ENCODE measurements at places on chromosomes 3 and 15. TPM values are rescaled to one million over a fixed set of nuclear protein-coding genes. Genes with fewer than 3 reads are reported as not detected.

Gene GATA2
- total RNA-seq = 5.4 TPM

Gene SOX2
- not detected for total RNA-seq

Gene UQCRC1
- 704 TPM for total RNA-seq

Gene CSPG5
- total RNA-seq = 1.1 TPM

Gene HDDC3
- 12.6 TPM for total RNA-seq

Gene CYP8B1
- total RNA-seq = not detected

Gene GOLGA8G
- total RNA-seq = not detected

Gene SNTN
- total RNA-seq = not detected

Gene OXNAD1
- 5.4 TPM for total RNA-seq

Gene CLDN16
- total RNA-seq = not detected

Gene ADAMTS17
- total RNA-seq = 23.3 TPM

Gene ZCWPW2
- total RNA-seq = 3.3 TPM

Gene CALML4
- 1.6 TPM for total RNA-seq

Gene TRIM42
- not detected for total RNA-seq

Data from psoas muscle (tissue), 8 donors.